Left lung (tissue), 14 donors: ENCODE measurements at places on chromosomes 6 and 20.

GRCh38 chr20:18973529-18974173 lies 160.1 kb downstream of the SCP2D1 start:
- no peak for DNase-seq

GRCh38 chr6:96522465-96523009 lies 931 bp downstream of the UFL1 start:
- DNase-seq: no peak

GRCh38 chr6:144295981-144296767 lies 11.0 kb downstream of the UTRN start:
- DNase-seq: no peak

DNA sequence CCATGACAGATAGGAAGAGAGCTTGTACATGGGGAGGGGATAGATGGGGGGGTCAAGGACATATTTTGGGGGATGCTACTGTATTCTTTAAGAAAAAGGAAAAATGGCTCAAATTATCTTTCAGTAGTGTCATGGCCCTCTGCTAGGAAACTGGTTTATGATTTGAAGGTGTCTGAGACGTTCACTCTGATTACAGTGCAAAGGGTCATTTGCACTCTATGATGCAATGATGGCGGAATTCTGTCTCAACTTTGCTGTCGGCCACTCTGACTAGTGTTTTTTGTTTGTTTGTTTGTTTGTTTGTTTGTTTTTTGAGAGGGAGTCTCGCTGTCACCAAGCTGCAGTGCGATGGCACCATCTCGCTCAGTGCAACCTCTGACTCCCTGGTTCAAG lies 180.0 kb downstream of the SOX4 start:
- no peak for DNase-seq

GRCh38 chr6:55772730-55773129 lies 102.7 kb downstream of the BMP5 start:
- no peak for DNase-seq

GRCh38 chr6:163338671-163339405 lies 75.7 kb upstream of the QKI start:
- peak; percentile 30 for DNase-seq

GRCh38 chr20:55592866-55593265 lies 412.5 kb downstream of the CBLN4 start:
- DNase-seq: no peak

GRCh38 chr6:157240059-157240959 lies 83.0 kb downstream of the TMEM242 start:
- DNase-seq: no peak

DNA sequence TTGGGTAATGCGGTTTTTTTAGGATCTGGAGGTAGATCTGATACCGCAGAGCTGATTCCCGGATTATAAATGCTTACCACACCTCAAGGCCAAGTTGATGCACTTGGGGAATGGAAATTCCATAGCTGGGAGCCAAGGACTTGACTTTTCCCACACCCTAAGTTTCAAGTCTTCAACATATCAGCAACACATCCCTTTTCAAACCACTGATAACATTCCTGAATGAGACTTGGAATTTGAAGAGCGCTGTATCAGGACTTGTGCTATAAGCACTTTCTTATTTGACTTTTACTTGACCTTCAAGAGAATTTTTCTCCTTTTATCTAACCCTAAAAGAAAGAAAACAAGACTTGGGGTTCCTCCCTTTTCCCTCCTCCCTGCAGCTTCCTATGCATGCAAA lies 90.6 kb upstream of the NAA20 start:
- DNase-seq: no peak

GRCh38 chr6:118403036-118403435 lies 145.1 kb upstream of the PLN start:
- DNase-seq: no peak

DNA sequence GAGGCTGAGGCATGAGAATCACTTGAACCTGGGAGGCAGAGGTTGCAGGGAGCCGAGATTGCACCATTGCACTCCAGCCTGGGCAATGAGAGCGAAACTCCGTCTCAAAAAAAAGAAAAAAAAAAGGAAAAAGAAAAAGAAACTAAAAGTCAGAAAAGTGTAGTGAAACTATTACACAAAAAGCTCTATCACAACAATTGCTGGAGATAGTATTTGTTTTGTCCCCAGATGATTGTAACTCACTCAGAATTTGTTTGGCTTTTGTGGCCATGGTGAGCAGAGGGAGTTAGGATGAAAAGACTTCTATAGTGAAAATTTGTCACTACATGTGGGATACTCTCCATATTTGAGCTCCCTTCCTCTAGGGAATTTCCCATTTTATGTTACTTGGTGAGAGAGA lies 5.2 kb upstream of the GOPC start:
- DNase-seq: no peak

- no peak for DNase-seq
Observed at GRCh38 chr6:56787209-56787608, 144.5 kb upstream of the DST start.

DNA sequence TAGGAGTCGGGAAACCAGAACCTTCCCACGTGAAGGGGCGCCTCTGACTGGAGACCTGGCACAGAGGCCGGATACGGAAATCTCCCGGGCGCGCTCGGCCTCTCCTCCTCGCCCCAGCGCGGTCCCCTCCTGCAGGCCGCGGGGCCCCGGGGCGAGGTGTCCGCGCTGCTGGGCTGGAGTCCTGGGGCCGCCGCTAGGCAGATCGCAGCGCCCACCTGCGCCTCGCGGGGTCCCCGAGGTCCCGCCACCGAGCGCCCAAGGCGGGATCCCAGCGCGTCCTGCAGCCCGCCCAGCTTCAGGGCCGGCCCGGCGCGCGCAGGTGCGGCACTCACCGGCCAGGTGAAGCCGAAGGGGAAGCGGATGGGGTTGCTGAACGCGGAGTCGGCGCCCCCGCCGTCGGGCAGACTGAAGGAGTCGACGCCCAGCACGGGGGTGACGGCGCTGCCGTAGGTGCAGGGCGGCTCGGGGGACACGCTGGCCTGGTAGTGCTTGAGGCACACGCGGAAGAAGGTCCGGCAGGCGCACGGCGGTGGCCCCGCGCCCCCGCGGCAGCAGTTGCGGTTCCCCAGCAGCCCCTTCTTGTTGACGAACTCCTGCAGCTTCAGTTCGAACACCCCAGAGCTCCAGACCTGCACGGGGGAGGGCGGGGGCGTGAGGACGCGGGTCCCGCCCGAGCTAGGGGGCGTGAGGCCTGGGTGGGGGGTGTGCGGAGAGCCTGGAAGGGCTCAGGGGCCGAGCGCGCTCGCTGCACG lies 1.5 kb downstream of the DLL1 start:
- DNase-seq: no peak

GRCh38 chr6:170374571-170375444 lies 68.2 kb downstream of the FAM120B start:
- DNase-seq: no peak

- DNase-seq: no peak
Observed at GRCh38 chr20:25252686-25253421, 5.0 kb downstream of the PYGB start.

- no peak for DNase-seq
Observed at GRCh38 chr20:36408219-36408618, 102.1 kb downstream of the DLGAP4 start.

- no peak for DNase-seq
Observed at GRCh38 chr20:33192912-33193501, 24.1 kb upstream of the BPIFA3 start.

DNA sequence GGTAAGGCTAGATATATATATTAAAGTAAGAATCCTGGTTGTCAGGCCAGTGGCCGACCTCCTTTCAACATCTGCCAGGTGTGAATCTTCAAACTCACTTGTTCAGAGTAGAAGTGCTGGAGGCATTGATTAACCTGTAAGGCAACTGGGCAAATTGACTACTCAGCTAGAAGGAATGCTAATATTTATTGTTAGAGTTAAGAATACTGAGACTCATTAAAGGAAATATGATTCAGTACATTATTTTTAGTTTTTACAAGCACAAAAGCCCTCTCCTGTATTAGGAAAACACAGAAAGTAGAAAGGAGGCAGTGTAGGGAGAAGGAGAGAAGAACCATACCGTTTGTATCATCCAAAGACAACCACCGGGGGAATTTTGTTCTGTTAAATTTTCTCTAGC lies 53.5 kb downstream of the RIPOR2 start:
- DNase-seq: no peak
